ENCODE measurements at places on chromosomes 5 and 9.
A peak's percentile ranks its signal among the peaks of the same experiment; 100 is the strongest.

- no peak for DNase-seq
These were observed 42.3 kb downstream of the LSM11 start for GRCh38 chr5:157785801-157786200.

GRCh38 chr5:168935183-168935582, 356.0 kb upstream of the PANK3 start:
- DNase-seq: no peak

- DNase-seq: peak; percentile 66
These were observed 131.8 kb downstream of the GNAQ start for GRCh38 chr9:77899679-77900354.

DNA sequence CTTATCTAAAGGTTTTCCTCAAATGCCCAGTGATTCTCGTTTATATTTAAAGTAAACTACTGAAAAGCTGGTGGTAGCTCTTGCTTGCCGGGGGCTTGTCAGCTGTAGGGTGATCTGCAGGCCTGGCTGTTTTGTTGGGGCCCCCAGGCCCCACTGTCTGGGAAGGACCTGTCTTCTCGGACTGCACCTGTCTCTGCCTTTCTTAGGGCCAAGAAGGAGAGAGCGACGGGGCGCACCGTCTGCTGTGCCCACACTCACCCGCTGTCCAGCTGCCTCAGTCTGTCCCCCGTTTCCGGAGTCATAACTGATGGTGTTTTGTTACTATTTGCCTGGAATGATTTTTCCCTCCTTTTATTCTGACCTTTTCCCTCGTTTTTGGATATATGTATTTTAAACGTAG, 94.1 kb upstream of the CACNA1B start:
- DNase-seq: no peak

GRCh38 chr5:126450346-126450745, 27.1 kb downstream of the GRAMD2B start:
- no peak for DNase-seq

GRCh38 chr5:169474226-169474625, 109.3 kb upstream of the SPDL1 start:
- DNase-seq: no peak

GRCh38 chr5:40801771-40802562, 3.8 kb upstream of the PRKAA1 start:
- DNase-seq: no peak

DNA sequence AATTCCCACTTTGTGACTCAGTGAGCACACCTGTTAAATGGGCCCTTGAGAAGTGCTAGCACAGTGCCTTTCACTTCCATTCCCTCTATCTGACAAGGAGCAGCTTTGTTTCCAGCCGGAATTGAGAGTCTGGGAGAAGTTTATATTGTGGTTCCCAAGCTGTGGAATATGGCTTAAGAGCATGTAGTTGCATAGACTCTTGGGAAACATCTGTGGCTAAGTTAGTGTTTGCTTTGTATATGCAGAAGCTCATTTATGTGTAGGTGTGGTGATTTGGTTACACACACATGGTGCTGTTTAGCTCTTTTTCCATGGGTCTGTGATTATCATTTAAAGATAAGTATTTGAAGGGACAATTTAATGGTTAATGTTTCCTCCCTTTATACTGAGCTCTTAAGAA, 110.5 kb upstream of the HMHB1 start:
- no peak for DNase-seq

- peak; percentile 22 for DNase-seq
These were observed 83.5 kb upstream of the MINAR2 start for GRCh38 chr5:129664336-129664937.

DNA sequence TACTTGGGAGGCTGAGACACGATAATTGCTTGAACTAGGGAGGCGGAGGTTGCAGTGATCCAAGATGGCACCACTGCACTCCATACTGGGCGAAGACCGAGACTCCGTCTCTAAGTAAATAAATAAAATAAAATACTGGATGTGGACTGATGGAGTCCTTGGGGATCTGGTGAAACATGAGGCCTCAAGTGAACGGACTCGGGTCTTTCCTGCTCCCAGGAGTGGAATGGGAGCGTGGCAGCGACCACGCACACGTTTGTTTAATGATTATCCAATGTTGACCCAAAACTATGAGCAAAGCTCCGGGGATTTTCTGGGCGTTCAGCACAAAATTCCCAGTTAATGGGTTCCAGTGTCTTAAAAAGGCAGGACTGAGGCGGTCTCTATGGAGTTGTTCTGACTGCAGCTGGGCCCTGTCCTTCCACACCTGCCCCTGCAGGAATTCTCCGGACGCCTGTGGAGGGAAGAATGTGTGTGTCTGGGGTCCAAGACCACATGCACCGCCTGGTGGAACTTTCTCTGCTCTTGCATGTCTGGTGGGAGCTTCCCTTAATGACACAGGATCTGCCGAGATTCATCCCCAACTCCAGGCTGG, 26.6 kb downstream of the NEK6 start:
- no peak for DNase-seq

Data from HS-5 (cell line).